ENCODE measurements at places on chromosomes 3 and 15.

DNA sequence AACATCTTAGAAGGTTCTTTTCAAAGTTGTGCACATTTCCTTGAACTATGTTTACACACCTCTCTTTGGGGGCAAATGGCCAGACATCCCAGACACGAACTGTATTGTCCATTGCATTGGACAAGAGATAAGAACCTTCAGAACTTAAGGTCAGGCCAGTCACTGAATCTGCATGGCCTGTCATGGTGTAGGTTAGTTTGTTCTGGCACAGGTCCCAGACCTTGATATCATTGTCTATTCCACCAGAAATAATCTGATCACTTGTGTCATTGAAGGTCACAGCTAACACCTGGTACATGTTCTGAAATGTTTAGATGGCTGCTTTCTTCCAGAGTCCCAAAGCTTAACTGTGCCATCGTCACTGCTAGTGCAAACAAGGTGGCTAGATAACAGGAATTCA is 55.7 kb downstream of the KCNAB1 start:
- DNase-seq: no peak

DNA sequence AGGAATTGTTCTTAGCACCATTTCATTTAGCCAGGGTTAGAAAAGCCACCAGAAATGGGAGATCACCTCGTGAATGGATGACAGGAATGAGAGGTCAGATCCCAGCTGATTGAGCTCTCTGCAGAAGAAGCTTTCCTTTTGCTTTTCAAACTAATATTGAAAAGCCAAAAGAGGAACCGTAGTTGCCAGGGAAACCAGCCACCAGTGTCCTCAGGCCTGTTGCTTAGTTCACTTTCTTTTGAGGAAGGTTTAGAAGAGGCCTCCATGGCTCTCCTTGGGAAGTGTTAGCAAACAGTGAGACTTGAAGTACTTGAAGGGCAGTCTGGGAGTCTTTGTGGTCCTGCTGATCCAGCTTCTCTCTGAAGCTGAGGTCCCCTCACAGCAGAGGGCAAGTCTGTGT is 7.4 kb upstream of the CCK start:
- DNase-seq: no peak

GRCh38 chr3:195196266-195196665 is 74.7 kb downstream of the XXYLT1 start:
- no peak for DNase-seq

DNA sequence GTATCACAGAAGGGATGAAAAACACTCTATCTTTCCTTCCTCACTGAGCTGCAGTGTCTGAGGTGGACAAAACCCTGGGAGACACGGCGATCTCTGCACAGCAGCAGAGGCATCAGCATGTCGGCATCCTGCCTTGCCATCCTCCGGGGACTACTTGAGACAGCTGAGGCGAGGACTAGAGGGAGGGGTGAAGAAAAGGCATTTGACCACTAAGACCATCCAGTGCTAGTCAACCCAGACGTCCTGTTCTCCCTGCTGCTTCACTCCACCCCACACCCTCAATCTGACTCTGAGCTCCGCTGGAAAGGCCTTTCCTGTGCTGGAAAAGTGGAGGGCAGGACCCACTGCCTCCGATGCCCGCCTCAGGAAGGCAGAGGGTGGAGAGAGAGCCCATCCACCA is 67.3 kb downstream of the VGLL4 start:
- no peak for DNase-seq

- no peak for DNase-seq
Measured at GRCh38 chr3:52246264-52246620, 683 bp downstream of the PPM1M start.

- DNase-seq: no peak
Measured at GRCh38 chr3:37309921-37310665, 135.7 kb upstream of the LRRFIP2 start.

DNA sequence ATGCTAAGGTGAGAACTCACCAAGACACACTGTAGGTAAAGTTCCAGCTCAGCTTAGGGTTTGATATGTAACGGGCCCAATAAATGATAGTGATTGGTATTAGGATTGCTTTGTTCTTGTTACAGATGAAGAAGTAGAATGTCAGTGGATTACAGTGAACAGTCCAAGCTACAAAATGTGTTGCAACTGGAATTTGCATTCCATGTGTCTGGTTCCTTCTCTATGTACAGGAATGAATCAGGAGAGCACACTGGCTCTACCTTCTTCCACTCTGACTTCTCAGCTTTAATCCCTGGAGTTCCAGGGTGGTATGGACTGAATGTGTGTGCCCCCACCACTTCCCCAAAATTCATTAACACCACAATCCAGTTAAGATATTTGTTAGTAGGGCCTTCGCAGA is 730.4 kb upstream of the CFAP20DC start:
- no peak for DNase-seq

- no peak for DNase-seq
Measured at GRCh38 chr3:132726341-132726823, 4.2 kb upstream of the NPHP3 start.

- no peak for DNase-seq
Measured at GRCh38 chr3:142509079-142509478, 61.2 kb upstream of the XRN1 start.

- DNase-seq: no peak
Measured at GRCh38 chr15:48477795-48478360, 146.6 kb downstream of the DUT start.

GRCh38 chr3:160977773-160978172 is 127.4 kb downstream of the B3GALNT1 start:
- DNase-seq: no peak

- DNase-seq: no peak
Measured at GRCh38 chr3:31105438-31106077, 211.1 kb upstream of the GADL1 start.

DNA sequence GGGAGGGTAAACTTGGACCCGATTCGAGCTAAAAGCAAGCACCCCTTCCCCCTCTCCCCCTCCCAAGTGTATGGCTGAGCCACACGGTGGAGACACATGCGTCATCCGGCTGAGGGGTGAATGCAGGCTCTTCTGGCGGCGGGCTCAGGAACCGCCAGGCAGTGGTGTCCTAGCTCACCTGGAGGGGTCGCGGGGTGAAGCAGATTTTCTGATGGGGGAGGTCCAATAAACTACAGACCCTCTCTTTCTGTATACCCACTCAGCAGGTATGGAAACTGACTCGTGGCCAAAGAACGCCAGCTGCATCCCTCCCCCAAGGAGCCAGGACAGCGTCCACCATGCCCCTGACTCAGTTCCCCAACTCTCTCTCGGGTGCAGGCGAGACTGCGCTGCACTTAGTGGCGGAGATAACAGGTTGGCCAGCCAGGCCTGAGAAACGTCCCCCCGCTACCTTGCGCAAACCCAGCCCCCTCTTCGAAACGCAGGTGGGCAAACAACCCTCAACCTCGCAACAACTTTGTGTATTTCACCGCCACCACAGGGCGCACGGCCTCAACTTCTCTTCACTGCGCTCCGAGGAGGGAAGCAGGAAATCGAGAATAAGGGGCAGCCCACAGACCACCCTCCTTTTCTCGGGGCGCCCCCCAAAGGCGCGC is 1.3 kb downstream of the MAGI1 start:
- DNase-seq: no peak
